Hypothalamus (tissue), 51 donors: ENCODE measurements at places on chromosomes 5 and 9.
A peak's percentile ranks its signal among the peaks of the same experiment; 100 is the strongest.

DNA sequence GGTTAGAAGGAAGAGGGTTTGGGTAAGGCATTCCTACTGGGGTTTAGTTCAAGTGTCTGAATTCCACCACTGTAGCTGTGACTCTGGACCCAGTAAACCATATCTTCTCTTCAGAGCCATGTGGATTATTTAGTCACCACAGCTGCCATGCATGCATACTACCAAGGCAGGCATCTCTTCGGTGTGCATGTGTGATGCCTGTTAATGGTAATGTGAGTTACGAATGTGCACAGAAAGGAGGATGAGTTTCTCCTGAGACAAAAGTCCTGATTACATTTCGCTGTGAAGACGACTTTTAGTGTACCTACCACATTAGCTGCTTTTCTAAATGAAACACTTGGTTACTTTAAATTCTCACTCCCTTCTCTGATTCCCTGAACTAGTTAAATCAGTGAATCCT is 9.3 kb downstream of the PBX3 start:
- DNase-seq: no peak

DNA sequence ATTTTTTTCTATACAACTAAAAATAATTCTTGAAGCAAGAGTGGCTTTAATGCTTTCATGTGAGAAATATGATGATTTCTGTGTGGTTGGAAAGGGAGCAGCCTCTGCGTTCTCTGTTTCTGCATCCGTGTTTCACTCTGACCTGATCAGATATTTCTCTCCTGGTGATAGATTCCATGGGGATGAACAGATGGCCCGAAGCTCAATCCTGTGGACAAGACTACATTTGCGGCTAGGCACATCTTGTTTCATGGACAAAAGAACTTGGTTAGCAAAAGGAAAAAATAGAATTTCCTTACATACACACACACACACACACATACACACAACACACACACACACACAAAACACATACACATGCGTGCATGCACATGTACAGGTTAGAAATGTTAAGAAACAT is 218.2 kb upstream of the ADAMTS16 start:
- DNase-seq: no peak

- DNase-seq: no peak
Observed at GRCh38 chr9:115373000-115373709, 255.2 kb upstream of the TNC start.

DNA sequence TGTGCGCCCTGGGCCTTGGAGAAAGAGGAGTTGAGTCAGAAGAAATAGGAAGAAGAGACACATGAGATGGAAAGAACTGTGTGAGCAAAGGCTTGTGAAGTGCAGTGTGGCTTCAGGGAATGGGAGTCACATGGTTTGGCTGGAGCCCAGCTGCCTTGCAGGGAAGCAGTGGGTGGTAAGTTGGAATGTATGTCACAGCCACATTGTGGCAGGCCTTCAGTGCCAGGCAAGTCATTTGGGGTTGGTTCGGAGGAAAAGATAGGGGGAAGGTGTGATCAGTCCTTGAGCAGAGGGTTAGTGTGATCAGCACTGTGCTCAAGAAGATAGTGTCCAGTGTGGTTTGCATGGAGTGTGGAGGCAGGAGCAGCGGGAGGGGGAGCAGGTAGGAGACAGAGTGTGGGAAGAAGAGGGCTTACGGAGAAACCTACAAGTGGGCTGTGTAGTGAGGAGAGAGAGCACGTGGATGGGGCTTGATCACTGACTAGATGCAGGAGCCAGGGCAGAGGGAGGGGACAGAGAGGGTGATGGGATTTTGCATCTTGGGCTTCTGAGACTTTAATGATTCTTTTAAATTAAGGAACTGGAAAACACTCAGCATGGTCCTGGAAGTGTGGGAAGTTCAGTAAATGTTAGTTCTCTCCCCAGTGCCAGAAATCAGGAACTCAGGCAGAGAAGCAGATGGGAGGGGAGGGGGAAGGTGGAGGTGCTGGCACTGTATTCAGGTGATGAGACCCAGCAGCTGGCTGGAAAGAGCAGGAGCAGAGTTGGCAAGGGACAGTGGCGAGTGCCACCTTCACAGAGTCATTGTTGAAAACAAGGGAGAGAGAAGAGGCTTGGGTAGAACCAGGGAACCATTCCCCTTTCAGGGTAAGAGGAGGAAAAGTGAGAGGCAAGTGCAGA is 46.6 kb downstream of the ARHGAP26 start:
- no peak for DNase-seq

DNA sequence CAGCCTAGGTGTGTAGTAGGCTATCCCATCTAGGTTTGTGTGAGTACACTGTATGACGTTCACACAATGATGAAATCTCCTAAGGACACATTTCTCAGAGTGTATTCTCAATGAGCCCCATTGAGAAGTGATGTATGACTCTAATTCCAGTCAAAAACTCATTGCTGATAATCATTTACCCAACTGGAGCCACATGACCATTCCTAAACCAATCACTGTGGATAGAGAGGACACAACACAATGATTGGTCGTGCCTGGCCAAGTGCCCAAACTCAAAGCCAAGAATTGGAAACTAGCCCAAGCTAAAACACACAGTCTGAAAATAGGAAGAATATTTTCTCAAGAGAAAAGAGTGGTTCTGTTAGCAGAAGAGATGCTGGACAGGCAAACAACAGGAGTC is 191.2 kb downstream of the ZNF462 start:
- DNase-seq: no peak

GRCh38 chr9:137106662-137107250 is 7.8 kb downstream of the DPP7 start:
- DNase-seq: no peak

- DNase-seq: no peak
Observed at GRCh38 chr5:18216729-18217128, 582.5 kb downstream of the TAF11L14 start.

GRCh38 chr5:118405650-118406061 is 582.7 kb downstream of the DTWD2 start:
- no peak for DNase-seq

DNA sequence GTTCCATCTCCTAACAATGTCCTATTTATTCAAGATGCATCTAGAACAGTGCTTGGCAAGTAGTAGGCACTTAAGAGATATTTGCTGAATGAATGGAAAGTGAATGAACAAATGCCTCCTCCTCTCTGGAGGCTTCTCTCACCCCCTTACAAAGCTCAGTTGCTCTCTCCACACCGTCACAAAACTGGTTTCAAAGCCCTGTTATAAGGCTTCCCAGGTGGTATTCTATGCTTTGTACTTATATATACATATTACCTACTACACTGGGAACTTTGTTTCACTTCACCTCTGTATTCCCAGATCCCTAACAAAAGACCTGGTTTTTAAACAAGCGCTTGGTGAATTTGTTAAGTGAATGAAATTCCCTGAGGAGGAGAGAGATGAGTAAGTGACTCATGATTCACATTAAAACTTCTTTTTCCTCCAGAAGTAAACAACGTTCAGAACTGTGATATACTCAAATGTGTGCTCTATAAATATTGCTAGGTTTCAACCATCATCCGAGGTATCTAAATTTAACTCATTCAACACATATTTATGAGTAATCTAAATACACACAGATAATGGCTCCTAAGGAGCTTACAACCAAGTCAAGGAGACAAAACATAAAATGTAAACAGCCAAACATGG is 36.0 kb downstream of the DENND1A start:
- no peak for DNase-seq

DNA sequence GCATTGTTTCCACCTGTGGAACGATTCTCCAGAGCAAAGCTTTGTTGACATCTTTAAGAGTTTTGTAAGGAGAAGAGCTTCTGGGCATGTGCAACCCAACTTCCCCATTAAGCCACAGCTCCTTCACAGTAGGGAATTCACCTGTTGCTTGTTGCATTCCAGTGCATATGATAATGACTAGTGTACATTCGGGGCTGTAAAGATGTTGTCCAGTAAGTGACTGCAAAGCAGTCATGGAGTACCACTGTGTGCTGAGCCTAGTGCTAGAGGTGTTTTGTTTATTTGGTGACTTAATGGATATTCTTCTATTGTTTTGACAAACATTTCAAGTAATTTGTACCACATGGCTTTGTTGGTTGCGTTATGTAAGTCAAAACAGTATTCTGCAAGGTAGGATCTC is 12.8 kb downstream of the UGCG start:
- no peak for DNase-seq

GRCh38 chr9:123355761-123356431 is at the start of gene CRB2:
Gene CRB2 (plus strand): TSS chr9:123356197. CDS start chr9:123356261, 64 bp downstream.
- DNase-seq: peak; percentile 54

DNA sequence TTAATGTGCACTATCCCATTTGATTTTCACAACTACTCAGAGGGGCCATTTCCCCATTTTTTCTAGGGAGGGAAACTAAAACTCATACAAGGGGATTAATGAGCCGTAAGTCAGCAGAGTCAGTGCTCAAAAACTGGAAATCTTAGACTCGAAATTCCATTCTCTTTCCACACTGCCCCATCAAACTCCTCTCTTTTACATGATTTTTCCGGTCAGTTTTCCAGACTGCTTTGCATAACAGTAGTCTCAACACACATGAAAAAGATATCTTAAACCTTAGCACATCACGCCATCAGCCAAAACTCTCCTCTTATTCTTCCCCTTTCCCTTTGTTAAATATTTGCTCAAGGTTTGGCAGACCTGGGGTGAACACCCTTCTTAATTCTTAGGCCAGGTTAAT is 332.0 kb downstream of the RFX3 start:
- no peak for DNase-seq
